Fibroblast of skin of right biceps (primary cell): ENCODE measurements at places on chromosomes 2 and 18.

GRCh38 chr18:48326901-48327675, 82.1 kb downstream of the ZBTB7C start:
- peak; percentile 72 for DNase-seq

DNA sequence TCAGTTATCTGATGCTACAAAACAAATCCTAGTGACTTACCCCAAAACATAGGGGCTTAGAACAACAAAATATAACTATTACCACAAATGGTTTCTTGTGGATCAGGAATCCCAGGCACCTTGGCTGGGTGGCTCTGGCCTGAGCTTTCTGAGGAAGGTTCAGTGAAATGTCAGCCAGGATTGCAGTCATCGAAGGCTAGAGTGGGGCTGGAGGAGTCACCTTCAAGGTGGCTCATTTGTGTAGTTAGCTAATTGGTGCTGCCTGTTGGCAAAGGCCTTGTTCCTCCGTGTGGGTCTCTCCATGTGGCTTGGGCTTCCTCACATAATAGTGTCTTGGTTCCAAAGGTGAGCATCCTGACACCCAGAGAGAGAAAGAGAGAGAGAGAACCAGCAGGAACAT, 57.4 kb downstream of the COPS8 start:
- no peak for DNase-seq

GRCh38 chr2:119723784-119724467, 35.8 kb upstream of the PTPN4 start:
- DNase-seq = no peak

- no peak for DNase-seq
Measured at GRCh38 chr2:195595825-195596224, 61.2 kb upstream of the SLC39A10 start.

DNA sequence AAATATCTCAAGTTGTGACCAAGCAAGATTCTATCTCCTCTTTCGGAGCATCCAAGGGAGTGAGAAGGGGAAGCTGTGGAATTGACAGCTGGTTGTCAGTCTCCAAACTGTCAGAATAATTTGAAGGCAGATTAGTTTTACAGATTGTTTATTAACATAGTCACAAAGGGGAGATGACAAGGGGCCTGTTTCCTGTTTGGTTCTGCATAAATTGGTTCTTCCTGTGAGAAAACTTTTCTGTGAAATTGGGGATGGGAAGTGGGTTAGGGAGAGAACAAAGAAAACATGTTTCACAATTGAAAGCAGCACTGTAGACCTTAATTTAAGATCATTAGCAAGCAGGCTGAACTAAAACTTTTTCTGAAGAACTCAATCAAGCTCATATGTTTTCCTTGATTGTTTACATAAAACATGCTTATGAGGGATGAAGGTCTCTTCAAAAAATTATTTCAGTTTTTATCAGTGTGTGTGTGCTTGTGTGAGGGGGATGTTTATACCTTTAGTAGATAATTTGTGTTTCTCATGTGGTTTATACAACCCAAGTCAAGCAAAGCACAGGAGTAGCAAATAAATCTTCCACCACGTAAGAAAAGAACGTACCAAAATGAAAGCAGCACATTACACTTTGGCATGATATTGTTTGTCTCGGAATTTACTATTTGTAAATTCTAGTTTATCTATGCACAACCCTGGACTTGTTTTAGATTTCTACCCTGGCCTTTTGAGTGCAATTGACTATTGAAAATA, 604.9 kb upstream of the CDH2 start:
- DNase-seq = no peak

- DNase-seq = no peak
Measured at GRCh38 chr2:216925636-216926366, 65.9 kb upstream of the TNP1 start.

DNA sequence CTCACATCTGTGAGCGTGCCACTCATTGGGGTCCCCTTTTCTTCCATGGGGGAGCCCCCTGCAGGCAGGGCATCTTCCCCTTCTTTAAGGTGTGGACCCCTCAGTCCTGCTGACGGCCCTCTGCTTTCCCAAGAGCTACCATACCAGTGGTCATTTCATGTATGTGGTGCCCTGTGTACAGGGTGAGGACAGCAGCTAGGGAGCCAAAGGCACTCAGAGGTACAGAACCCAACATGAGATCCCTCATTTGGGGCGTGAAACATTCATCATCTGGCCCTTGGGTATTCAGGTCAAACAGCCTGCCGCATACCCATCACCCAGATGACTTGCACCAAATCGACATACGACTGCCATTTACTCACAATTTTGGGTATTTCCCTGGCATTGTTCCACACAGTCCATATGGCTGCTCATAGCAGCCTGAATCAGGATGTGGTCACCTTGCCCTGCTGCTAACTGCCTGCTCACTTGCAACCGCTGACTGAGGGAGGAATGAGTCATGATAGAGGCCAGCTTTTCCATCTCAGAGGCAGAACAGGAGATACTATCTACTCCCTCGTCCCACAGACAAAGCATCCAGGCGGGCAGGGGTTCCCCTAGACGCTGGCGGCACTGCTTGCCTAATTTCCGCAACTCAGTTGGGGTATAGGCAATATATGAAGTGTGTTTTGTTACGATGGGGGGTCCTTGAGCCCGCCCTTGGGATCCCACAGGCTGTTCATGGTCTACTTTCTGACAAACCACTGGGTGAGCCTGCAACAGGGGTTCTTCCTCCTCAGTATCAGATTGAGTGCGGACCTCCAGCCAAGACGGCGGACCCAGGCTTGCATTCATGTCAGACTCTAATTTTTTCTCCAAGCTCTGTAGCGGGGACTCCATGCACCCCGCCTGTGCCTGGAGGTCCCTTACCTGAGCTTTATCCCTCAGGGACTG, 228.6 kb downstream of the SATB2 start:
- peak; percentile 96 for DNase-seq

DNA sequence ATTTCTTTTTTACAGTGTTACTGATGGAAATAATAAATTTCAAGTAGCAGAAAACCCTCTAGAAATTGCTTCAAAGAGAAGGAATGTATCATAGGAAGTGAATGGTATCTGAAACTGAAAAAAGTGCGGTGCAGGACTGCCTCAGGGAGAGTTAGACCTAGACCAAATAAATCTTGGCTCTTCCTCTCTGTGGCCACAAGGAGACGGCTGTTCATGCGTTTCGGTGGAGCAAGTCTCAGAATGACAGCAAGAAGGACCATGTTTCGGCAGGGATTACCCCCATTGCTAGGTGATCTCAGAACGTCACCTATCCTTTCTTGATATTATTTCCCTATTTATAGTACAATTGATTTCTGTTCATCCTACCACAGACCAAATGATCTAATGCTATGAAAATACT, 522.3 kb downstream of the SOX11 start:
- DNase-seq = no peak

DNA sequence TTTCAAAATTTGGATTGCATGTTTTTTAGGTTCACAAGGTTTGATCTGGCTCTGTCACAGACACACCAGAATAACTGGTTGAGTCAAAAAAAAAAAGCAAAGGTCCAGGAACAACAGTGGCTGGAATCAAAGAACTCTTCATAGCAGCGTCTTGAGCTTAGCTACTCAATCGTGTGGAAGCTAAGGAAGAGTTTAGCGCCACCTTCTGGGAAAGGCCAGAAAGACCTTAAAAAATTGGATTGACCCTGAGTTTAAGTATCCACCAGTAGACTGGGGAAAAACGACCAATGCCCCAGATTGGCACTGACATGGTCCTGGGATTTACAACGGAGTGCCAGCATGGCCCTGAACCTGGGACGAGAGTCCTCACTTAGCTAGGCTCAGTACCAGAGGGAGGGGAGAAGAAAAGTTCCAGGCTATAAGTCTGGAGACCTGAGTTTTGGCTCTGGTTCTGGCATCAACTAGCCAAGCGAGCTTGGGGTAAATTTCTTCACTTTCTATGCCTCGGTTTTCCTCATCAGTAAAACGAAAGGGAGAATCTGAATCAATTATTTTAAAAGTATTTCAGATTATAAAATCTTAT, 71.1 kb upstream of the TFCP2L1 start:
- DNase-seq = peak; percentile 53

DNA sequence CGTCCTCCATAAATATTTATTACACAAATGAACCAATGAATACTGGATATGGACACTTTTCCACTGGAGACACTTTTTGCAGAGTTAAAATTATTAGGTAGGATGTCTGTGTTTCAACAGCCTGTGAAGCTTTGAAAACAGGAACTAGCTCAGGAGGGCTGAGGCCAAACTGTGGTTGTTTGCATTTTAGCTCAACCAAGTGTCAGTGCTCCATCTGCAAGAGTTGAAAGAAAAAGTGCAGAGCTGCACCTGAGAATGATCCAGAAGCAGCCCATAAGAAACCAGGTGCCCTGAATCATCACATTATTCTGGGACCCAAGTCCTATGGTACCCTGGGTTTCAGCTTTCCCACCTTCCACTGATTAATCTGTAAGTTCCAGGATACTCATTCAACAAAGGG, 180.4 kb downstream of the TRIB2 start:
- no peak for DNase-seq

- no peak for DNase-seq
Measured at GRCh38 chr2:178070824-178071223, 1.8 kb downstream of the PDE11A start.

GRCh38 chr2:66442516-66443185, 7.7 kb downstream of the MEIS1 start:
- no peak for DNase-seq

DNA sequence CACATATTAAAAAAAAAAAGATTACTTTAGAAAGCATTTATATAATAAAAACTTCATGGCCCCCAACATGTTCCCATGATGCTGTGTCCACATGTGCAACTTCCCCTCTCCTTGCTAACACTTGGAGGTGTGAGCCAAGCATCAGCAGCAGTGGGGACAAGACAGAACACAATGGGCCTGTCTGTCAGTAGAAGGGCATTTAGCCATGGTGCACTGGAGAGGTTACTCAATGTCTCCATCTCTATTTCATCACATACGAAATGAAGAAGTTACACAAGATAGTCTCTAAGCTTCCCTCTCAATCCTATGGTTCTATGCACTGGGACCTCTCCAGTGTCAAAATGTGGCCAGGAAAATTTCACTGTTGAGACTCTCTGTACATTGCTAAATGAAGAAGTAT, 2.5 kb downstream of the VIT start:
- DNase-seq = no peak

GRCh38 chr2:148493822-148494563, 150.6 kb upstream of the EPC2 start:
- DNase-seq = no peak

DNA sequence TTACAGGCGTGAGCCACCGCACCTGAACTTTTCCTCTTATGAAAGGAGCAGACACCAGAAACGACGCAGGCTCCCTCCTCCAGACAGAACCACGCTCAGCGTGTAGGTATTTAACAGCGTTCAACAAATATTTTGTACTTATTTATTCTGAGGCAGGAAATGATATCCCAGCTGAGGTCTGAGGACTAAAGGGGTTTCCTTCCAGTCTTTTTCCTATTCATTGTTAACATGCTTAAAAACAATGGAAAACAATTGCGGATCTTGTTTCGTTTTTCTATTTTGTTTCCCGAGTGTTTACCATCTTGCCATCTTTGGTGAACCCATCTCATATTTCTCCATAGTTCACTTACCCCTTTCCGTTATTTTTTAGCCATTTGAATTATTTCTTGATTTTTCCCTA, 43.7 kb upstream of the FOSL2 start:
- no peak for DNase-seq

GRCh38 chr18:79523736-79524180, 128.0 kb downstream of the NFATC1 start:
- peak; percentile 6 for DNase-seq

DNA sequence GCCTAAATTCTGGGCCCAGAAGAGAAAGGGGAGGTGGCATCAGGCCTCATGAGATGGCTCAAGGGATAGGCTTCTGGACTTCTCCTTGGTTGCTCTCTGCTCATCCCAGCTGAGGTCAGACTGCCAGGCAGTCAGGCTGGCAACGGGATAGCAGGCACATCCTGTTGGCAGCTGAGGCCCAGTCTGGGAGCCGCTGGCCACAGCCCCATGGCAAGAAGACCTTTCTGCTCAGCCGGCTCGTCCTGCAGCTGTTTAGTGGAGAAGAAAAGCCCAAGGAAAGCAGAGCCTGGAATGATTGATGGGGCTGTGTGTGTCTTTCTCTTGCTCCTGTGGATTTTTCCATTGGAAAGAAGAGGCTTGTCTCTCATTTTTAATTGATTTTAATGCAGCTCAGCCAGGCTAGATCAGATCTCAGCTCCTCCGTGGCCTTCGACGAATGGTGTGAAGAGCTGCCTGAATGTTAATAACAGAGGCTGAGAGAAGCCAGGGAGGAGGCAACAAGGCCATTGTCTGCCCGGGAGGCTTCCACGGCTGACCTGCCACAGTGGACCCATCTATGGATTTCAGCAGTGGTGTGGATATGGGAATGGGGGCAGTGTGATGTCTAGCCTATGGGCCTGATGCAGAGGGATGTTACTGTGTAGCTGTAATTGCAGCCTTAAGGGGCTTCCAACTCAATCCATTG, 99.5 kb downstream of the HS1BP3 start:
- no peak for DNase-seq

- no peak for DNase-seq
Measured at GRCh38 chr2:99181624-99182000, 628 bp downstream of the MRPL30 start.

DNA sequence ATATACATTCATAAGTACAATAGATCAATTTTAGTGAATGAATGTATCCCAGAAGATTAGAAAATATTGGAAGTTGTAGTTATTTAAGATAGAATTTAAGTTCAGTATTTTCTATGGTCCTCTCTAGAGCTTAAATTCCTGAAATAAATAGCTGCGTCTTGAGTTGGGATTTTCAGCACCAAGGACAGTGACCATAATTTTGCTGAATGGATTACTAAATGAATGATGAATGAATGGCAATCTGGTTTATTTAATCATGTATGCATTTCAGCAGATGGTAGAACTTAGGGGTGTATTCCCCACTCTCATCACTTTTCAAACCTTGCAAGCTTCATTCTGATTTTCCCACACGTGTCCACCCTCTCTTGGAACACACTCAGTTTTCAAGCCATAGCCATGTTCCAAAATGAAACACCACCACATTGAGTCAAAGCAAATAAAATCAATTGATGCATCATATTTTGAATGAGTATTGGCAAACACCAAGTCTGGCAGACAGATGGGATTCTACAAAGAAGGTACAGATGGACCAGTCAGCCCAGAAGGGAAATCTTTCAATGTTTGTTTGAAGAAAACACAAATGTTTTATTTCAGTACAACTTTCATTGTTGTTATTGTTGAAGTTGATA, 362.2 kb upstream of the NXPH2 start:
- DNase-seq = peak; percentile 35

GRCh38 chr2:190379249-190379964, 28.7 kb upstream of the MFSD6 start:
- peak; percentile 79 for DNase-seq

DNA sequence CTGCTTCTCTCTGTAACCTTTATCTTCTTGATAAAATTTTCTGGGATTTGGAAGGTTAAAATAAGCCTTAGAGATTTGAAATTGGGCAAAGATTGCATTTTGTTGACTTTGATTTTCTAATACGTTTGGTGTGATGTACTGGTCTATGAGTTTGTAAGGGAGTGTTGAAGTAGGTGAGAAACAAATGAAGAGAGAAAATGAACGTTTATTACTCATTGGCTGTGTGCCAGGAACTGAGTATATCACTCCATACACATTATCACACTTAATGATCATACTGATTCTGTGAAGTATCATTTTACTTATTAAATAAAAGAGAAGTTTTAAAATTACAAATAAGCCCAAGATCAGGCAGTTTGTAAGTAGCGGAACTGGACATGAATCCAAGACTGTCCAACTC, 795.1 kb upstream of the ZEB2 start:
- DNase-seq = no peak

- no peak for DNase-seq
Measured at GRCh38 chr2:226839951-226840350, 4.1 kb downstream of the RHBDD1 start.

- no peak for DNase-seq
Measured at GRCh38 chr18:39313992-39314391, 1748.4 kb upstream of the CELF4 start.
